ENCODE measurements at places on chromosomes 6 and 20. TPM values are rescaled to one million over a fixed set of nuclear protein-coding genes. Genes with fewer than 3 reads are reported as not detected.

Gene TMEM170B
- 0.03 TPM for total RNA-seq

DNA sequence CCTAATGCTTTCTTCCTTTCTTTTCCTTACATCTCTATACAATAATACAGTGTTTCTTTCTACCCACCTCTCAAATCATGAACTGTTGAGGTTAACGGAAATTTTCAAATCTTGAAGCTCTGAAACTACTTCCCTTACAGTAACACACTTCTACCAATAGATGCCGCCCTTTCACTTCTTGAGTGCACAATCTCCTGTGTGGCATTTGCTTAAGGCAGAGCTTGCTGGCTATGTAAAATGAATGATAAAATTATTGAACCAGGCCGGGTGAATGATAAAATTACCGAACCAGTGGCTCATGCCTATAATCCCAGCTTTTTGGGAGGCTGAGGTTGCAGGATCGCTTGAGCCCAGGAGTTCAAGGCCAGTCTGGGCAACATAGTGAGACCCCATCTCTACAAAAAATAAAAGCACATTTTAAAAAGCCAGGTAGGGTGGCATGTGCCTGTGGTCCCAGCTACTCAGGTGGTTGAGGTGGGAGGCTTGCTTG, 56.8 kb downstream of the KCNS1 start:
- DNase-seq = no peak

Gene IFNGR1
- total RNA-seq = 48.2 TPM

Gene AAR2
- total RNA-seq = 20.1 TPM
